ENCODE measurements at places on chromosomes 1 and 21.
A peak's percentile ranks its signal among the peaks of the same experiment; 100 is the strongest.

- no peak for DNase-seq
Measured at GRCh38 chr1:201666102-201666501, 127.2 kb downstream of the NAV1 start.

GRCh38 chr1:54461731-54462596, 55.8 kb upstream of the SSBP3 start:
- no peak for DNase-seq

DNA sequence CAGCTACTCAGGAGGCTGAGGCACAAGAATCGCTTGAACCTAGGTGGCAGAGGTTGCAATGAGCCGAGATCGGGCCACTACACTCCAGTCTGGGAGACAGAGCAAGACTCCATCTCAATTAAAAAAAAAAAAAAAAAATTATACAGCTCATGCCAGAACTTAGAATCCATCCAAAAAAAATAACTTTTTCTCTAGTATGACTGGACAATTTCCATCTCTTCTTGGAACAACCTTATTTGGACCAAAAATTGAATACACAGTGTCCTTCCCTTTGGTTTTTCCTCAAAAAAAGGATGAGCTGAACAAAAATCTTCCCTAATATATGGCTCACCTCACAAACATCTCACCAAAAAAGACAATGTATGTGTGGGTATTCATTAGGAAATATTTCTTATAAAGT, 73.7 kb downstream of the TOR3A start:
- DNase-seq = no peak

DNA sequence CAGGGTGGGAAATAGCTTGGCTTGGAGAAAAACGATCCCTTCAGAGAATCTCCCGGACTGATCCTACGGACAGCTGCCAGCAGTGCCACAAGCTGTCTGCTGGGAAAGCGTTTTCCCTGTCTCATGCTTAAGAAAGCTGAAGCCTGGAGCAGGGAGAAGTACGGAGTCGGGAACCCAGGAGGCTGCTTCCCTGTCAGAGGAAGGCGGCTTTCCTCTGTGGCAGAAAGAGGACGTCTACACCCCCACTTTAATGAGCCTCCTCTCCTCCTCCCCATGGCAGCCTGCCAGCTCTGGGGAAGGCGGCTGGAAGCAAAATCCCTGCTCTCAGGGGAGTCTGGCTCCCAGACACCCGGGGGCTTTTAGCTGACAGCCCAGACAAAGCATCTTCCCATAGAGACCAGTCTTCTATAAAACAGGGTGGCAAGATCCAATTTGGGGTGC, 7.3 kb downstream of the KIF21B start:
- no peak for DNase-seq

- peak; percentile 85 for DNase-seq
Measured at GRCh38 chr1:54934869-54935268, 45.6 kb upstream of the TMEM61 start.

- no peak for DNase-seq
Measured at GRCh38 chr1:215022204-215022603, 60.3 kb upstream of the KCNK2 start.

DNA sequence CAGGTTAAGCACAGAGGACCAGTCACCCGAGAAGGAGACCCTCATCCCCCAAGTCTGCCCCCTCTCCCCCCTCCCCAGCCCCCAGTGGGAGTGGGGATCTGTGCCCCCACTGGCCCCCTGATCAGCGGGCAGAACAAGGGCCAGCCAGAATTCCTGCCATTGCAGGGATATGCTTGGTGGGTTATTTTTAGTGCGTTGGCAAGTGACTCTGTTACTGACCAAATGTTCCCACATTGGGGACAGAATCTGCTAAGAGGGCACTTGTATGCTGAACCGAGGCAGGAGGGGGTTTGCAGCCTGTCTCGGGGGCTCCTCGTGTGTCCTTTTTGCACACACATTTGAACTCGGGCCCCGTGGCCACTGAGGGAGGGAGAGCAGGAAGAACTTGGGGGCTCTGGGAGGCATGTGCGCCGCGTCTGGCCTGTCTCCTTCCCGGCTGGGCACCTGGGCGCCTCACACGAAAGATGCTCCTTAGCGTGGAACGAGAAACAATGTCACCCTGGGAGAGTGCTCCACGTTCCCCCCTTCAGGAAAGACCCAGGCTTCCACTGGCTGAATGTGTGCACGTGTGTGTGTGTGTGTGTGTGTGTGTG, 66.4 kb upstream of the CASZ1 start:
- DNase-seq = no peak

GRCh38 chr1:74317663-74318062, 82.5 kb downstream of the TNNI3K start:
- no peak for DNase-seq

DNA sequence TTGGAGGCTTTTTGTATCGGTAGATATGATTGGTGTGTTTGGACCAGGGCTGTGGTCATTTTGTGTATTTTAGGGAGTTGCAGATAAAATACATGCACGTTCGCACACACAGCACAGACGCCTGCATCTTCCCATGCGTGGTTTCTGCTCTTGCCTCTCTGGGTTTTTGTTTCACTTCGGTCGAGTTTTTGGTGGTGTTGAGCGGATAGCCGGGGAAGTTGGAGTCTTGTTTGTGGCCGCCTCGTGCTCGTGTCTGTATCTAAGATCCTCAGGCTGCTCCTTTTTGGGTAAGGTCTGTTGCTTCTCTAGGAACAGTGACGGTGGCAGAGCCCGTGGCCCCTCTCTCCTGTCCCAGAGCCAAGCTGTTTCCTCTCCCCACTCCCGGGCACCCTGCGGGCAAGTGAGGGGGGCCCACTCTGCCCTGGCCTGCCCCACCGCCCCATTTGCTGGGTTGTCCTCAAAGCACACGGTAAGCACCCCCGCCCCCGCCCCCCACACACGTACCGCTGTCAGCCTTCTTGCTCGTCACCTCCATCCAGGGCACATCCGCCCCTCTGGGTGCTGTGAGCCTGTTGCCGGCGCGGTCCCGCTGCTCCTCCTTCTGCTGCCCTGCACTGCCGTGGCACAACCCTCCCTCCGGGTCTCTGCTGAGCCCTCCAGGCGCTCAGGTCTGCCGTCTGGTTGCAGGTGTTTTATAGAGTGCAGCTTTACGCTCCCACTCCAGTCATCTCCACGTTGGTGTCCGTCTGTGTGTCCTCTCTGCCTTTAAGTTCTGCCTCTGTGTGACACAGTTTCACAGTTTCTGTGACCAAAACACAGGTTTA, 51.9 kb downstream of the AGPAT3 start:
- DNase-seq = no peak

DNA sequence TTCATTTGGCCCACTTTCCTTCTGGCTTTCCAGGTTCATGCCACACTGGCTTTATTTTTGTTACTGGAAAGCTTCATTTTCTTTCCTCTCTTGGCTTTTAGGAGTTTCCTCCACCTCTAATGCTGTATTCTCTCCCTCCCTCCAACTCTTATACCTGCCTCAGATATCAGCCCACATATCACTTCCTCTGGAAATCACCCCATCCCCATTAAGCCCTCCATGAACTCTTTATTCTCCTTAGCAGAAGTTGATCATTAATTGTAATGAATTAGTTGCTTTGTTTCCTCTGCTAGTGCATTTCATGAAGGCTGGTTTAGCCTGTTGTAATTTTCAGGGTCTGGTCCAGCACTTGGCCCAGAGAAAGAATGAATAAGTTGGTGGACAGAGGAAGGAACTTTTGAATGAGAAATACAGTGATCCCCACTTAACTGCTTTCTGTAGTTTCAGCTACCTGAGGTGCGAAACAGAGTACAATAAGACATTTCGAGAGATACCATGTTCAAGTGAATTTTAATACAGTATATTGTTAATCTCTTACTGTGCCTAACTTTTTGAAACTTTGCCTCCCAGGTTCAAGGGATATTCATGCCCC, 1.7 kb downstream of the SOAT1 start:
- no peak for DNase-seq

GRCh38 chr1:36203554-36204346, 20.5 kb upstream of the THRAP3 start:
- no peak for DNase-seq

GRCh38 chr1:153677718-153678518, 570 bp upstream of the NPR1 start:
- no peak for DNase-seq

DNA sequence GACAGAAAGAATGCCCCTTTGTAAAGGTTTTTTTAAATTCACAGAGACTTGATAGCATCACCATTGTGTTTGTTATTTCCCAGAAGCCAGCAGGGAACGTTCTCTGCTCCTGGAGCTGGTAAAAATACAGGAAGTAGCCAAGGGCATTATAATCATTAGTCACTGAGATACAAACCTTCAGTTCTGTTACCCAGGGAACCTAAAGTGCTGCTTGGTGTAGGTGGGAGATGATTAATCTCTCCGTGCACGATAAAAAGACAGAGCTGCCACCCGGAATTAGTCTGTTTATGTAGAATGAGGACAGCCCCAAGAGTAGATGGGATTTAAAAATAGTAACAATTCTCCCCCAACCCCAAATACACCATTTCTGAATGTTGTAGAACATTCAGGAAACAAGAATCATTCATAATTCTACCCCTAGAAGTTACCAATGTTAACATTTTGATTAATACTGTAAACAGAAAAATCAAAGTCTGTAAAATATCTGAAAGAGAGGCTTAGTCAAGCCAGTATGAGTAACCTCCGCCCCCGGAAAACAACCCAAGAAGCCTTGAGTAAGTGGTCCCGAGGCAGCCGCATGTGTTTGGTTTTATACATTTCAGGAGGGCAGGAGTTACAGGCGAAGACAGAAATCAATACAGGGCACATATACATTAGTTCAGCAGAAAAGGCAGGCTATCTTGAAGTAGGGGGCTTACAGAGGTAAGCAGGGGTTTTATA, 45.3 kb upstream of the CTBS start:
- DNase-seq = peak; percentile 74

DNA sequence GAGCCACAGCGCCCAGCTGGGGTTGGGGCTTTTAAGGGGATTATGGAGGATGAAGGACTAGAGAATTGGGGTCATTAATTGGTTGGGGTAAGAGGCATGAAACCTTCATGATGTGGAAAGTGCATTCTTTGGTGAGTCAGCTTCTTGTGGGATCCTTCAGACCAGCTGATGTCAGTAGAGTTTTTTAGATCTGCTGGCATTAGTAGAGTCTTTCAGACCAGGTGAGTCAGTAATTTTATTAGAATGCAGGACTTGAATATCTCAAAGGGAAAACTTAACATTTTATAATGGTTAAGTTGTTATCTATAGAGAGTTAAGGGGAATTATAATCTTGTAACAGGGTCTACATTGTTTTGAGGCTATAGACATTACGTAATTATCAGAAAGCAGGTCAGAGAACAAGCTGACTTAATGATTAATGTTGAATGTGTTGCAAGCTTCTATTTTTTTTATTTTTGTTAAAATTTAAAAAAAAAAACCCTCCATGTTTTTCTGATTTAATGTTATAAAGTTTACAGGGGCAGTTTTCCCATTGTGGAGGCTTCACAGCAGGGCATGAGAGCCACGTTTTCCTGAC, 160.9 kb upstream of the FMN2 start:
- no peak for DNase-seq

- DNase-seq = no peak
Measured at GRCh38 chr1:155175927-155176371, 2.3 kb downstream of the TRIM46 start.

DNA sequence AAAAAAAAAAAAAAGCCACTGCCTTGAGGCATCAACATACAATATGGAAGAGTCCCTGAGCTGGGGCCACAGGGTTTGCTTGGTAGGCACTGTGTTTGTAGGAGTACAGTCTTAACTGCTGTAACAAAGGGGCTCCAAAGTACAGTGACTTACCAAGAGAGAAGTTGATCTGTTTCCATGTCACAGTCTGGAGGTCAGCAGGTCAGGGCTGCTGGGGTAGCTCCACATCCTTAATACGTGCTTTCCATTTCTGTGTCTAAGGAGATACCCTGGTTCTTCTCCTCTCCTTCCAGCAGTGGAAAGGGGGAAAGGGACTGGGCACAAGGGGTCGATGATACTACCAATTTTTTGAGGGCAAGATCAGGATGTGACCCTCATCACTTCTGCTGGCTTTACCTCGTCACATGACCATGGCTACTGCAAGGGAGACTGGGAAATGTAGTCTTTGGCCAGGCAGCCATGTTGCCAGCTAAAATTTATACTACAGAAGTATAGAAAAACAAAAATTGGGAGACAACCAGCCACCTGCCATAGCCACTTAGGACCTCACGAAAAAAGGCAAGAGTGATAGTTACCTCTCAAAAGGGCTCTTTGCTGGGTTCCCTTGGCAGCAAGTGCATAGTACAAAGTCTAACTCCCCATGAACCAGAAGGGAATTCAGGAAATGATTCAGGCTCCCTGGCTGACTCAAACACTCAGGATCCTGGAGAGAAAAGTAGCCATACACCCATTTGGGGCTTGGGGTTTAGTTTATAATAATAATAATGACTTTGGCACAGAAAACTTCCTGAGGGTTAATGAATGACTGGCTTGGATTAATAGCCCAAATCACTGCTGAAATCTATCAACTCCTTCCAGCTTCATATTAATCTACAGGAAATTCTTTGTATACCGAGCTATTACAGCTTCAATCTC, 52.7 kb upstream of the ATP5PO start:
- peak; percentile 53 for DNase-seq

DNA sequence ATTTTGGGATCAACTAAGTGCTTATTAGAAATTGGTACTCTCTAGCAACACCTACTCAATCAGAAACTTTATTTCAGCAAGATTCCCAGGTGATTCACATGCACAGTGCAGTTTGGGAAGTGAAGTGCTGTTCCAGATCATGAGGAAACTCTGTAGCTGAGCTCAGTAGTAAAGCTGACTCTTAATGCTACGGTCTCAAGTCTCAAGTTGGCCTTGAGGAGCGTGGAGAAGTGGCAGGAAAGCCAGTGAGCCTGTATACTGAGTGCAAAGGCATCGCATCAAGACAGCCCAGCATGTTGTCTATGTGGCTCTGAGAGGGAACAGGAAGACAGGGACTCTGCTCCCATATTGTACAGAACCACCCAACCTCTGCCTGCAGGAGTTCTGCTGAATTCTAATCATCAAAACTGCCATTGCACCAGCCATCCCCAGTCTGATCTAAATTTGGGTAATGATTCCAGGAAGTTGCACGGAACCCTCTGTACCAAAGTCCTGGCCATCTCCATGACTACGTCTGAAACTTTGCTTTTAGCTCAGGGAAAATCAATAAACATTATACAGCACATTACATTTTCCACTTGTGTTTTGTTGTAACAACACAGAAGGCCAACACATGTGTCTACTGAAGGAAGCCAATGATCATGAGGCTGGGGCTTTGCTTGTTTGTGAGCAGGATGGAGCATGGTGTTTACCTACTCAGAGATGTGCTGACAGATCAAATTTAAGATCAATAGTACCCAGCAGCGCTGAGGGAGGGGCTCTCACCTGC, 105.1 kb upstream of the TLR5 start:
- DNase-seq = no peak

GRCh38 chr21:19553919-19554615, 1150.5 kb upstream of the TMPRSS15 start:
- no peak for DNase-seq

DNA sequence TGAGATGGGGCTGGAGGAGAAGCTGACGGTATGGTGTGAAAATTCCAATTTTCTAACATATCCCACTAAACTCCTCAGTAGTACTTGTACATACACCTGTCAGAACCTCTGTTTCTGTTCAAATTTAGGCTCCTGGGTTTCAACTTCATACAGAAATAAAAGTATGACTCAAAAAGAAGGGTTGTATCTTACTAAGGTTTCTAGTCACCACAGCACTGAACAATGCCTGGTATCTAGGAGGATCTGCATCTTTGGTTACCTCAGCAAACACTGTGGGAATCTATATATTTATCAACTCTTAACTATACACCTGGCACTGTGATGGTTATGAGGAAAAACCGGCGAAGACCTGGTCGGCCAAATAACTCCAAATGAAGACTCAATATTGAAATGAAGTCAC, 13.8 kb downstream of the RBM34 start:
- DNase-seq = no peak

- DNase-seq = no peak
Measured at GRCh38 chr1:110069404-110070281, 829 bp downstream of the ALX3 start.
